ENCODE measurements at places on chromosomes 2 and 18. TPM values are rescaled to one million over a fixed set of nuclear protein-coding genes. Genes with fewer than 3 reads are reported as not detected.

The EPB41L5 gene
- total RNA-seq = 27.2 TPM

GRCh38 chr2:26805241-26805676 is 19.4 kb downstream of the CENPA start:
- no peak overlapping the region for H3K4me3 ChIP-seq
- H3K27me3 ChIP-seq = no peaks in the 10 kb centered on the region
- no peaks in the 10 kb centered on the region for H3K36me3 ChIP-seq
- DNase-seq = no peak
- no peaks in the 10 kb centered on the region for H3K4me1 ChIP-seq
- no peak overlapping the region for H3K27ac ChIP-seq

The NMUR1 gene
- 6.3 TPM for total RNA-seq

The FLACC1 gene
- total RNA-seq = 0.78 TPM

GRCh38 chr2:38622210-38622609 is 19.5 kb upstream of the HNRNPLL start:
- peaks cover 39% of the 10 kb centered on the region for H3K4me1 ChIP-seq
- no peak for DNase-seq
- H3K27me3 ChIP-seq = no peaks in the 10 kb centered on the region
- H3K36me3 ChIP-seq = no peaks in the 10 kb centered on the region
- no peak overlapping the region for H3K4me3 ChIP-seq
- no peak overlapping the region for H3K27ac ChIP-seq

- no peaks in the 10 kb centered on the region for H3K36me3 ChIP-seq
- no peaks in the 10 kb centered on the region for H3K4me1 ChIP-seq
- DNase-seq = no peak
Observed at GRCh38 chr2:231696004-231696367, 12.3 kb upstream of the PTMA start.

All from body of pancreas (tissue), 4 donors.